Ureter (tissue), 1 donor: ENCODE measurements at places on chromosomes 5 and 9.

DNA sequence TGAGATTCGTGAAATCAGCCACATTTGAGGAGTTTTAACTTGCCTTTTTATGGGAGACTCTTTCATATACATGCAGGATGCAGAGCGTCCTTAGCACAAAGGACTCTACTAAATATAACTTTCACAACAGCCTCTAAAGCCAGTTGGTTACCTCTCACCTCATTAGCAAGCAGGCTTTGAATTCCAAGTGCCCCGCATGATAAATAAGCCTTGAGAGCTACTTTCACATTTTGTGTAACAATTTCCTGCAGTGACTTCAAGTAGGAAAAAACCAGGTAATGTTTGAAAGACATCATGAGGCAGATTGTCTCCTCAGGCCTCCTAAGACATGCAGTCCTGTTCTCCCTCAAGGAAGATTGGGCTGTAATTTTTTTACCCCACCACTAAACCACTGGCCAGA lies 50.5 kb downstream of the RALGPS1 start:
- DNase-seq: no peak

DNA sequence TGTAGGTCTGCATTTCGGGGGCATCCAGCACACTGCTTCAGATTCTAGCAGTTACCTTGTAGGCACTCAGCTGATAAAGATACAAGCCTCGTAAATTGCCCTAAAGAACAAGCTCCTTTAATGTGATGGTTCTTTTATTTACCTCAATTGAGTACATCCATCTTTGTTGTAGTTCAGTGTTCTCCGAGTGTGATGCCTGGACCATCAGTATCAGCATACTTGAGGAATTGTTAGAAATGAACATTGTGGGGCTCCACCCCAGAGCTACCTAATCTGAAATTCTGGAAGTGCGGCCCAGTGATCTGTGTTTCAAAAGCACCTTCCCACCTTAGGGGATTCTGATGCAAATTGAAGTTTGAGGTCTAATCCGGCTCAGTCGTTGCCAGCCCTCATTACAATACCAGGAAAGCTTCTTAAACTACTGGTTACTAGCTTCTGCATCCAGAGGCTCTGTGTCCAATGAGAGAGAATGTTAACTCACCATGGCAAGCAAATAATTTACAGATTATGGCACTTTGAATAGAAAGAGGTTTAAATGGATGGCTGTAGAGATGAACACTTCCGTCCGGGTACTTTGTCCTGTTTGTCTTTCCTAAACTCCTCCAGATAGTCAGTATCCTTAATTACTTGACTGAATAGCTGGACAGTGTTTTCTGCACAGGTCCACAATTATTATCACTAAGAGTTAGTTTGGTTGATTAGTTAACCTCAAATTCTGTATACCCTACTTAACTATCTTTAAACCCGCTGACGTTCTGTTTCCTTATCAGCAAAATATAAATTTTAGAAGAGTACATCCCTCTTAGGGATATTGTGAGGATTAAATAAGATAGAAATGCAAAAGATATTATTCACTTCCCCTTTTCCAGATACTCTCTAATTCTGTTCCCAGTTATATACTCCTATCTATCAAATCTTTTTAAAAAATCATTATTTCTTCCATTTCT lies 47.9 kb downstream of the RAI14 start:
- no peak for DNase-seq

GRCh38 chr9:129131300-129132145 lies 20.3 kb downstream of the PTPA start:
- peak; percentile 85 for DNase-seq

DNA sequence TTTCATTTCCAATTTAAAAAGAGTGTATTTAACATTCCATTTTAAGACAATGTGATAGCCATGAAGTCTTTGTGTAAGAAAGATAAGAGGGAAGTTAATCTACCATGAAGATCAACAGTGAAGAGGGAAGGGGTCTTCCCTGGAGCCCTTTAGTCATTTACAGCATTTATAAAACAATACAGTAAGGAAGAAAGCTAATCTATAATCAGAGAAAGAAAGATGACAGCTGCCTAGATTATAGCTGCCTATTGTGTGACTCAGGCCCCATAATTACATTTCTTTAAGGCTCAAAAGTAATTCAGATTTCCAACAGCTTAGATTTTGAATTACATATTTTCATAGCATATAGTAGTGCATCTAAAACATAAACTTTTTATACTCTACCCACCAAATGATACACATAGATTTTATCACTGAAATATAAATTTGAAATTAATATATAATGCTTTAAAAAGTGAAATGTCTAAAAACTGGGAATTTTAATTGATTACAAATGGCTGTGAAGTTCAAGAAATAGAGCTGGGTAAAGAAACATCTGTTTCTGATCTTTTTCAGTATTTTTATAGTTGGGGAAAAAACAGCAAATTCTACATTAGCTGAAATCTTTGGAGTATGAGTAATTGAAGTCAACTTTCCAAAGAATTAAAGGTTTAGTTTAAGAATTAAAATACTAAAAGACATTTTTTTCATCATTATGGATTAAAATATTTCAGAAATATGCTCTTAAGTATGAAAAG lies 89.6 kb downstream of the RIC1 start:
- DNase-seq: no peak

DNA sequence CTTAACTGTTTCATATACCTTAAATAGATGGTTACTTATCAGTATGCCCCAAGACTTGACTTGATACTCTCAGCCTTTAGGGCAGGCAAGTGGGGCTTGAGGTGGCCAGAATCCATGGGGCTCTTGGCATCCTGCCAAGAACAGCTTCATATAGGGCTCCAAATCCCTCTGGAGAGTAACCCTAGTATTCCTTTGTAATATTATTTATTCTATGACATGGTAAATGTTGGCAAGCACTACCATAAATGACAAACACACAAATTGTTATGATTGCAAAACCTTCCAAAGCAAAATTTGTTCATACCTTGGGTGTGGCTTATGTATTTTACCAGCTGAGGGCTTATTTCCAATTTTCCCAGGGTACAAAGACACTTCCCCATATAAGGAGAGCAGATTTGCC lies 257.4 kb upstream of the TRPC7 start:
- DNase-seq: no peak

GRCh38 chr9:15697446-15697851 lies 144.6 kb downstream of the CCDC171 start:
- no peak for DNase-seq

- DNase-seq: no peak
These were observed 142.2 kb downstream of the DCP2 start for GRCh38 chr5:113118765-113119164.

DNA sequence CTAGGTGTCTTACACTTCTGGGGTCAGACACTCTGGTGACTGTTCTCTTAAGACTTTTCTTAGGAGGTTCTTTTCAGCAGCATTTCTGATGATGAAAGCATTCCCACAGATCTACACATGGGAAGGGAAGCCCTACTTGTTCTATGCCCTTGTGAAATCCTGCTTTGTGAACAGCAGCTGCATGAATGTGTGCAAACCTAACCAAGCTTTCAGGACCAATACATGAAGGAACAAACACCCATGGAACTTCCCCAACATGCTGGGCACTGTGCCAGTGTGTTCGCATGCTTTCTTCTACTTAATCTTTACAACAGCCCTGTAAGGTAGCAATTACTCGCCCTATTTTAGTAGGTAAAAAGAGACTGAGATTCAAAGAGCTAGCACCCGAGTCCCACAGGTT lies 439.9 kb upstream of the KLF4 start:
- peak; percentile 60 for DNase-seq

- DNase-seq: no peak
These were observed 1028.5 kb upstream of the ACO1 start for GRCh38 chr9:31355965-31356364.

- DNase-seq: no peak
These were observed 475.1 kb upstream of the WWC1 start for GRCh38 chr5:167816354-167816753.

DNA sequence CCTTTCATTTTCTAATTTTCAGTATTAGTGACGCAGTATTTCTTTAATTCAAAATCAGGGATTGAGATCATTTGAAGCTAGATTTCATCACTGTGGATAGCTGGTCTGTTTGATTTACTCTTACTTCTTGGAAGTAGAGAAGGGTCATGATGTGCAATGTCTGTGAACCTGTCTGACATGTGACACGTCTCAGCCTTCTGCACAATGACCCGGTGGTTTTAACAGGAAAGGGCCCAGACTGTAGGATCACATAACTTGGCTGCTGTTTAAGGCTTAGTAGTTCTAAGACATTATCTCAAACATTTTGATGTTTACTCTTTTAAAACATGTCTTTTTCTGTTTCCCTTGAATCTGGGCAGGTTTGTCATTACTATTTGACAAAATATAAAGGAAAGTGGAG lies 823.3 kb upstream of the NUDT12 start:
- DNase-seq: no peak

GRCh38 chr5:141942185-141942857 lies 15.7 kb downstream of the PCDH12 start:
- DNase-seq: no peak

DNA sequence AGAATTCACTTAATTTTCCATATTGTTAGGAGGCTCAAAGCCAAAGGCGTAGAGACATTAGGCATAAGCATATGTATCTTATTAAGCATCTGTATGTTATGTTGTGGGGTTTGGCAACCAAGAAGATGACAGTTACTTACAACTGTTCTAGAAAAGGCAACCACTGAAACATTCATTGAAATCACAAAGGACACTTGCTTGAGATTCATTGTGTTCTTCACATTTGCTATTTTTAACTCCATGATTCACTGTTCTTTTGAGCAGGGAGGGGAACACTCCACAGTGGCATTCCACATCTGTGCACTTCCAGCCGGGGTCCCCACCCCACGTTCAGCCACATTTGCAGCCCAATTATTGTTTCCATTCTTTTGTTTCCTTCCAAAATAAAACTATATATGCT lies 107.1 kb downstream of the PALM2AKAP2 start:
- DNase-seq: no peak
